ENCODE measurements at places on chromosomes 5 and 9.
A peak's percentile ranks its signal among the peaks of the same experiment; 100 is the strongest.

DNA sequence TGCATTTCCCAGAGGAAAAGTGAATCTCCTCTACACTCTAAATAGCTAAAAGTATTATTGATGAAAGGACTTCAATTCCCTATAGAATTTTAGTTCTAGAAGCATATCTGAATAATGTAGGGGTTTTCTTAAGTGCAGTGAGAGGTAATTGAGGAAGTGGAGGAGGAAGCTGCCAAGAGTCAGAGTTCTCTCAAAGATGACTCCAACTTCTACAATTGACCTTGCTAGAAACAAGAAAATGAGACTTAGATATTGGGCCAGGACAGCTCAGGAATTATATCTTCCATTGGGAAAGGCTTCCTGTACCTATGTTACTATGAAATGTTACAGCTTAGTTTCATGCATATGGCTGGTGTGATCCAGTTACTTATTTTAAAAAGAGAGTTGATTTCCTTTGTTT is 10.4 kb upstream of the F2R start:
- no peak for DNase-seq

GRCh38 chr5:102858221-102858620 is 103.1 kb downstream of the PAM start:
- DNase-seq = no peak

DNA sequence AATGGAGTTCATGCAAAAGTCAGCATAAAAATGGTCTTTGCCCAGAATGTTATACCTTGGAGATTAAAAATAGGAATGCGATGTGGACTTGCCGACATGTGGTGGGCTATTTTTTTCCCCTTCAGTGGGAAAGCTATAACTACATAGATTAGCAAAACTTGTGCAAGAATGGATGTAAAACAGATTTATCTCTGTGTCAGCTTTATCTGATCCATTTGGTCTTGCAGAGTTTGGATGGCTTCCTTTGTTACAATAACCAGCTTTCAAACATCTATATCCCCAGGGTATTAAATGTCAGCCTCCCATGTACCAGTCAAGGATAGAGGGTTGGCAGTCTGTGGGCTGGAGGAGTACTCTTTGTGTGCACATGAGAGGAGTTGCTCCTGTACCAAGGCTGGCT is 284.9 kb downstream of the TMEM38B start:
- DNase-seq = no peak

GRCh38 chr9:1296331-1296730 is 246.2 kb downstream of the DMRT2 start:
- no peak for DNase-seq

GRCh38 chr5:57658018-57658417 is 175.4 kb upstream of the ACTBL2 start:
- DNase-seq = no peak

GRCh38 chr5:156322666-156323065 is 4.3 kb upstream of the SGCD start:
- DNase-seq = no peak

GRCh38 chr9:18748251-18748701 is 274.3 kb downstream of the ADAMTSL1 start:
- DNase-seq = no peak

- no peak for DNase-seq
Measured at GRCh38 chr9:3865141-3865772, 339.5 kb upstream of the RFX3 start.

DNA sequence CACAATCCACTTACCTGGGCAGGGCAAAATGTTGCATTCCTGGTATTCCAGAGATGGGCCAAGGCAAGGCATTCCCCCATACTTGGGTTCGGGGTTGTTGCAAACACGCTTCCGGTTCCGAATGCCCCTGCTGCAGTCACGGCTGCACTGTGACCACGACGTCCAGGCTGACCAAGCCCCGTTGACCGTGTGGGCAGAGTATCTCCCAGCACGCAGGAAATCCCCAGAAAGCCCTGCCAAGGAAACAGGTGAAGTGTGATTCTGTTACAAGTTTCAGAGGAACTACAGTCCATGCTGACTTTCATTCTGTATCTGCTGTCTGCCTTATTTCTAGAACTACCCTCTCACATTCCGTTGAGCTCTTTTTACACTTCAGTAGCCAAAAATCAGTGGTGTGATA is 483.0 kb downstream of the SEMA5A start:
- no peak for DNase-seq

DNA sequence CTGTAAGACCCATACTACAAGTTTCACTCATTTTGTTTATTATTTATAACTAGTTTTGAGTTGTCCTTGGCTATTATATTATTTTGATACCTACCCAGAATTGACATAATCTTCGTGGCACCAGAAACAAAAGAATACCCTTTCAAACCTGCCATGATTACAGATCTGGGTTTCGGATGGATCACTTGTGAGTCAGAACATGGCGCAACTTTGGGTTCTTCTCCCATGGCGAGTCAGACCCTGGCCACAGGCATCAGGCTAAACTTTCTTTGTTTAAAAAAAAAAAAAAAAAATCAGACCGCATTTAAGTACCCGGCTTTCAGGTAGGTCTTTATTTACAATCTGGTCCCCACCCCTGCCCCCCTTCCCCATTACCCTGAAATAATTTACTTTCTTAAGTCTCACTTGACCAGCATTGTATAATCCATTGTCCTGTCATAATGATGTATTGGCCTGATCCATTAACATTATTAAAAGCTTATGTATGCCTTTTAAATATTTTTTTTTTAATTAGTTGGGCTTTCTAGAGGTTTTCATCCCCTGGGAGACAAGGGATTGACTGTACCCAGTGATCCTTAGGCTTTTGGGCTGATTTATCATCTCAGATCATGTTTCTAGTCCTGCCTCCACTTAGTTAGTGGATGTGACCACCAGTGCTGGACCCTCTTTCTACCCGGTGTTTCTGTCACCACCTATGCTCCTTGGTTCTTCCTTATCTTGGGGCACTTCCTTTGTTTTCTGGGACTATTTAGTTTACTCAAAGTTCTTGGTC is 43.9 kb downstream of the F2RL2 start:
- no peak for DNase-seq

DNA sequence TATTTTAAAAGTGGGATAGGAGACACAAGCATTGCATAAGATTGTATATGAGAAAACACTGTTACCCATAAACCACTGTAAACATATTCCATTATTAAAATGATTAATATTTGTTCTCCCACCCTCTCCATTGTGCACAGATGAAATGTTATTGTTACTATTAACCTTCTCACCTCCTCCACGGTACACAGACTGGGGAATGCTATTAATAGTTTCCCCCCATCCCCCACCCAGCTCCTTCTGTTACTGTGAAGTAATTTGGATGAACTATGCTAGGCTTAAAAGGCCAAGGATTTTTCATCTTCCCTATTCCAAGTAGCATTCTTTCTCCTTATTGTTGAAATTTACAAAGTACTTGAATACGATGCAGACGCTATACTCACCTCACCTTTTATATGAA is 91.4 kb downstream of the JAKMIP2 start:
- no peak for DNase-seq

- no peak for DNase-seq
Measured at GRCh38 chr5:111681414-111682120, 75.4 kb downstream of the NREP start.

GRCh38 chr5:124264499-124264898 is 481.9 kb downstream of the ZNF608 start:
- no peak for DNase-seq

- DNase-seq = no peak
Measured at GRCh38 chr5:149217803-149218155, 53.9 kb upstream of the AFAP1L1 start.

DNA sequence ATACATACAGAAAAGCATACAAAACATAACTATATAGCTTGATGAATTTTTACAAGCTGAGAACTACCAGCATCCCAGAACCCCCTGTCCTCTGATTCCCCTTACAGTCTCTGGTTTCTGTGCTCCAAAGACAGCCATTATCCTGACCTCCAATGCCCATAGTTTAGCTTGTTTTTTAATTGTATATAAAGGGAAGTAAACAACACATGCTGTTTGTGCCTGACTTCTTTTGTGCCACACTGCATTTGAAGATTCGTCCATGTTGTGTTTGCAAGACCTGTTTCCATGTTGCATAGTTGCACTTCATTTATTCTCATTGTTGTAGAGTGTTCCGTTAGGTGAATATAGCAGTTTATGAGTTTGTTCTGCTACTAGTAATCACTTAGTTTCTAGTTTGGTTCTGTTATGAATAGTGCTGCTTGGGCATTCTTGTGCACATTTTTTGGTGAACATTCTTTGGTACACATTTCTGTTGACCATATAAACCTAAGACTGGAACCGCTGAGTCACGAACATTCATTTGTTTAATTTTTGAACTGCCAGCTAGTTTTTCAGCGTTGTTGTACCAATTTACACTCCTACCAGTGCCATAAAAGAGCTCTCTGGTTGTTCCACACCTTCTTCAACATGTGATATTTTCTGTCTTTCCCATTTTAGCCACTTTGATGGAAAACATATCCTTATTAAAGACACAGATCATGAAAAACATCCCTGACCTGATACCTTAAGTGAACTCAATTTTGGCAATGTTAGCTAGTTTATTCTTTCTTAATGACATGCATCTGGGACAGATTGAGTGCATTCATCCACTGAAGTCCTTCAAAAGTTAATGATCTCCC is 78.1 kb upstream of the ANXA1 start:
- DNase-seq = no peak

GRCh38 chr5:143156572-143156971 is 246.9 kb downstream of the NR3C1 start:
- no peak for DNase-seq

DNA sequence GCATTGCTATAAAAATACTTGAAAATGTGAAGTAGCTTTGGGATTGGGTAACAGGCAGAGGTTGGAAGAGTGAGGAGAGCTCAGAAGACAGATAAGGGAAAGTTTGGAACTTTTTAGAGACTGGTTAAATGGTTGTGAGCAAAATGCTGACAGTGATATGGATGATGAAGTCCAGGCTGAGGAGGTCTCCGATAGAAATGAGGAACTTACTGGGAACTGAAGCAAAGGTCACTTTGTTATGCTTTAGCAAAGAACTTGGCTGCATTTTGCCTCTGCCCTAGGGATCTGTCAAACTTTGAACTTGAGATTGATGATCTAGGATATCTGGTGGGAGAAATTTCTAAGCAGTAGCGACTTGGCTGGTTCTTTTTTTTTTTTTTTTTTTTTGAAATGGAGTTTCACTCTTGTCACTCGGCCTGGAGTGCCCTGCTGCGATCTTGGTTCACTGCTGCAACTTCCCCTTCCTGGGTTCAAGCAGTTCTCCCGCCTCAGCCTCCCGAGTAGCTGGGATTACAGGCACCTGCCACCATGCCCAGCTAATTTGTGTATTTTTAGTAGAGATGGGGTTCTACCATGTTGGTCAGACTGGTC is 998.9 kb downstream of the TLE1 start:
- no peak for DNase-seq

DNA sequence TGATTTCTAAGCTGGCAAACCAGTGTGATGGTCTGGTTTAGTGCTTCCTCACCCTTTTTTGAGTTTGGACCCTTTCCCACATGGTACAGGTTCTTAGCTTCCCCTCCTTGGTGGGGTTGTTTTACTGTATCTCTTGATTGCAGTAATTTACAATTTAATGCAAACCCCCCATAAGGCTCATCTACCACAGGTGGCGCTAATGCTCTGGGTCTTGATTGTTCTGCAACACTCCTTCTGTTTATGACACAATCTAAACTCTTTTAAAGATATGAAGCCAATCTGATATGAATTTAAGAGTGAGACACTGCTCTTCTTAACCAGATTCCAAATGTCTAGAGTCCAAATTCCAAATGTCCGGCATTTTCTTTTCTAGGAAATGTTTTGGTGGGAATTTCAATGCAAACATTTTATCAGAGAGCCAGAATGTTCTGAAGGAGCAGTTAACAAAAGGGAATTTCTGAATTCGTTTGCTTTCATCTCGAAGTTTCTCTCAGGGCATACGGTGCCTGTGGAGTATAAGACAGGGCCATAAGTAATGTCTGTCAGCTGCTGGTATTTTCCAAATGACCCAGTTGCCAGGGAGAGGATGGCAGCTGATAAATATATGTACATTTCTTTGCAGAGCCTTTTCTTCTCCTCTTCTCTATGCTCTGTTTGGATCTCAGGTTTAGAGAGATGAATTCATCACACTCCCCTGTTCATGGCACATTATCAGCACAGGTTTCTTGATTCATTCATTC is 246.8 kb downstream of the ARHGAP26 start:
- peak; percentile 48 for DNase-seq

DNA sequence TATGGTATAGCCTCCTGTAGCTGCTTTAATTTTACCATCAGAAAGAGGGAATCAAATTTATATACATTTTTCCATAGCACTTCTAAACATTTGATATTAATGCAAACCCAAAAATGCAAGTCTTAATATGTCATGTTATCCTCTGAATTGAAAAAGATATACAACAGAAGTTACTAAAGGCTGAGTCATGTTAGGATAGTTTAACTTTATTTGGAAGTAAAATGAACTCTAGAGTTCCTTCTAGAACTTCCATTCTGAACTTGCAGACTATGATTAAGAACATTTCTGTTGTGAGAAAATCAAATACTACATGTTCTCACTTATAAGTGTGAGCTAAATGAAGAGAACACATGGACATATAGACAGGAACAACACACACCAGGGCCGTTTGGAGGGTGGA is 317.3 kb upstream of the PRR16 start:
- no peak for DNase-seq

DNA sequence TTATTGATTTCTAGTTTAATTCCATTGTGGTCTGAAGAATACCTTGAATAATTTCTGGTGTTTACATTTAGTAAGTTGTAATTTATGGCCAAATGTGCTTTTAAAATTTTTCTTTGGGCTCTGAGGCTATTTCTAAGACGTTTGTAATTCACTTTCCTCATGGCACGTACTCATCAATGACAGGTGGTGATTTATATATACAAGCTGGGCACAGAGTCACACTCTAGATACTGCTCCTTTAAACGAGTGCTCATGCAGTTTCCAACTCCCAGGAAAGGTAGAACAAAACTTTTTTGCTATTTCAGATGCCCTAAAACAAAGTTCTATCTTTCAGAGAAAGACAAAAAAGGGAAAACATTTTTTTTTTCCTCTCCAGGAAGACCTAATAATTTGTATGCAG is 146.9 kb downstream of the AUH start:
- no peak for DNase-seq

DNA sequence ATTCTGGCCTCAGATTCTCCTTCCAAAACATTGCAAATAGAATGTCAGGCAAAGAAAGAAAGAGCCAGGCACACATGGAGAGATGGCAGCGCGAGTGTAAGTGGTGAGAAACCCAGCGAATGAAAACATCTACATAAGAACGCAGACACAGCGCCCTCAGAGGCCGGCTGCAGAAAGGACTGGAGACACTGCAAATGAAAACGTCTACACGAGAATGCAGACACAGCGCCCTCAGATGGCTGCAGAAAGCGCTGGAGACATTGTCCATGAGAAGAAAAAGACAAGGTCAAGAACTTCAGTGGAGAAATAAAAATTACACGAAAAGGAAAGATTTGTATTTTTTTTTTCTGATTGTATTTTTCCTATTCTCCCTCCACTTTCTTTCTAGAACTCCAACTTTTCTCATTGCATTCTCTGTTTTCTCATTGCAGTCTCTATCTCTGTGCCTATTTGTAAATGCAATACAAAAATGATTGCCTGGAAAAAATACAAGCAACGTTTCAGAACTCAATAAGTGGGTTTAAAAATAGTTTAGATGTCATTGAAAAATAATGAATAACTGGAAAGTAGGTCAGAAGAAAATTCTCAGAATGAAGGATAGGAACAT is 117.9 kb upstream of the LPCAT1 start:
- peak; percentile 87 for DNase-seq
